ENCODE measurements at places on chromosomes 6 and 20. TPM values are rescaled to one million over a fixed set of nuclear protein-coding genes. Genes with fewer than 3 reads are reported as not detected.

GRCh38 chr20:36523341-36523740 is 18.0 kb upstream of the MYL9 start:
- no peak for DNase-seq

DNA sequence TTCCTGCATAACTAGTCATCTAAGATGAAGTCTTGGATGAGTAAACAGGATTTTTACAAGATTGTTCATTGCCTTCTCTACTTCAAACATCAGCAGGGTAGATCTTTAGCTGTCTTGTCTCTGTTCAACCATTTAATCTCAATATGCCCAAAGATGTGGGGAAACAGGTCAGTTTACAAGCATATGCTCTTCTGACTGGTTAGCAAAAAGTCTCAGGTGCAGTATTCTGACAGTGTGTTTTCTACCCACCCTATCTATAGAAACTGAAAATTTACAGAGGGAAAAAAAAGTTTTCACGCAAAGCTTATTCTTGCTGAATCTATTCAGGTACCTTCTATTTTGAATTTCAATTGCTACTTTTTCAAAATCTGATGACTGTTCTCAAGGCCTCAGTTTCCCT is 29.0 kb downstream of the MAP3K5 start:
- no peak for DNase-seq

SLC22A2 gene
- total RNA-seq = 0.35 TPM

- no peak for DNase-seq
Measured at GRCh38 chr6:82958551-82958950, 107.1 kb downstream of the UBE3D start.

DNA sequence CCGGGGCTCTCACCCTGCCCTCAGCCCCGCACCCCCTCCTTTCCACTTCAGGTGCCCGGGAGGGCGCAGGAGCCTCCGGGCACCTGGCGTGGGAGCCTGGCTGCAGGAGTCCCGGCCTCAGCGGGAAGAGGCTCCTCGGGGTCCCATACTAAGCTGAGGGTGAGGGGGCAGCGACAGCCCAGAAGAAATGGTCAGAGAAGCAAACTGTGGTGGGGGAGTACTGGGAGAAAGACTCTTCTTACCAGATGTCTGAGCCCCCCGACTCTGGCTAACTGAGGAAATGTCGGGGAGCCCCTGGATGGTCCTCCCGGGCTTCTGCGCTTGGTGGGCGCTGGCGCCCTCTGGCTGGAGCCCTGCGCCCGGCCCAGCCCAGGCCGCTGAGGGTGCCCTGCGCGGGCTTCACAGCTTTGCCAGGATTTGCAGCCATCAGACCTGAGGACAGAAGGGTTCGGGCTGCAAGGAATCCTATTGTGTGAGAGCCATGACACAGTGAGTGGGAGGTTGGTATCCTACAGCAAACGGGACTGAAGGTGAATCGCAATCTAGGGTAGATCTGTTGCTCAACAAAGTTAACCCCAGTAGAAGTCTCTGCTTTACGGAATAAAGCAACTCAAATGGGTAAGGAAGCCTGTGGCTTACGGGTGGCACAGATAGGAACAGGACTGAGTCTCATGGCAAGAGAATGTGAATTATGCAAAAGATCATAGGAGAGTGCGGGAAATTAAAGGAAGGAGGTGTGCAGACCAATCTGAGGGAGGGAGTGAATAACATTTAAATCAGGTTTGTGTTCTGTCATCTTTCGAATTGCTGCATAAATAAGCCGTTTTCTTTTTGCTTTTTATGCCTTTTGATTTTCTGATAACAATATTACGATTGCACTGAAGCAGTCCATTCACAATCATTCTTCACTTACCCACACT is 639 bp upstream of the RCAN2 start:
- peak; percentile 77 for DNase-seq

MMP24 gene
- 24.5 TPM for total RNA-seq

DNA sequence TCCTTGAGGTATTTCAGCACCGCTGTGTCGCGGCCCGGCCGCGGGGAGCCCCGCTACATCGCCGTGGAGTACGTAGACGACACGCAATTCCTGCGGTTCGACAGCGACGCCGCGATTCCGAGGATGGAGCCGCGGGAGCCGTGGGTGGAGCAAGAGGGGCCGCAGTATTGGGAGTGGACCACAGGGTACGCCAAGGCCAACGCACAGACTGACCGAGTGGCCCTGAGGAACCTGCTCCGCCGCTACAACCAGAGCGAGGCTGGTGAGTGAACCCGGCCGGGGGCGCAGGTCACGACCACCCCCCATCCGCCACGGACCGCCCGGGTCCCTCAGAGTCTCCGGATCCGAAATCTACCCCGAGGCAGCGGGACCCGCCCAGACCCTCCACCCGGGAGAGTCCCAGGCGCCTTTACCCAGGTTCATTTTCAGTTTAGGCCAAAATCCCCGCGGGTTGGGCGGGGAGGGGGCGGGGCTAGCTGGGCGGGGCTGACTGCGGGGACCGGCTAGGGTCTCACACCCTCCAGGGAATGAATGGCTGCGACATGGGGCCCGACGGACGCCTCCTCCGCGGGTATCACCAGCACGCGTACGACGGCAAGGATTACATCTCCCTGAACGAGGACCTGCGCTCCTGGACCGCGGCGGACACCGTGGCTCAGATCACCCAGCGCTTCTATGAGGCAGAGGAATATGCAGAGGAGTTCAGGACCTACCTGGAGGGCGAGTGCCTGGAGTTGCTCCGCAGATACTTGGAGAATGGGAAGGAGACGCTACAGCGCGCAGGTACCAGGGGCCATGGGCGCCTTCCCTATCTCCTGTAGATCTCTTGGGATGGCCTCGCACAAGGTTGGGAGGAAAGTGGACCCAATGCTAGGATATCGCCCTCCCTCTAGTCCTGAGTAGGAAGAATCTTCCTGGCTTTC is 693 bp downstream of the HLA-F start:
- DNase-seq = peak; percentile 80

GRCh38 chr6:45822873-45823272 is 192.8 kb downstream of the CLIC5 start:
- DNase-seq = no peak

DNA sequence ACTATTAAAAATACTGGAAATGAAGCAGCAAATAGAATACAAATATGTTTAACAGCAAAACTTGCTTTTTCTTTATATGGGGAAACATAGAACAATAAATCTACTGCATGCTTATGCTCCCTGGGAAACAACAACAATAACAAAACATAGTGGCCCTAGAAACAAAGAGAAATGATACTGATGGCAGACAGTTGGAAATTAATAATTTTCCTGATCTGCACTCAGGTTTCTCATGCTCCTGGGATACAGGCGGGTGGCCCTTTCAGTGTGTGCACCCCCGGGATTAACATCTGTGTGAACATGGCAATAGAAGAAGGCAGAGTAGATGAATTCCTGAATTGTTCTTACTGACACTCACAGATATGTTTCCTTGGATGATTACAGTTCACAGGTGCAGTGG is 209.2 kb upstream of the TBX18 start:
- no peak for DNase-seq
